ENCODE measurements at places on chromosomes 4 and X.

DNA sequence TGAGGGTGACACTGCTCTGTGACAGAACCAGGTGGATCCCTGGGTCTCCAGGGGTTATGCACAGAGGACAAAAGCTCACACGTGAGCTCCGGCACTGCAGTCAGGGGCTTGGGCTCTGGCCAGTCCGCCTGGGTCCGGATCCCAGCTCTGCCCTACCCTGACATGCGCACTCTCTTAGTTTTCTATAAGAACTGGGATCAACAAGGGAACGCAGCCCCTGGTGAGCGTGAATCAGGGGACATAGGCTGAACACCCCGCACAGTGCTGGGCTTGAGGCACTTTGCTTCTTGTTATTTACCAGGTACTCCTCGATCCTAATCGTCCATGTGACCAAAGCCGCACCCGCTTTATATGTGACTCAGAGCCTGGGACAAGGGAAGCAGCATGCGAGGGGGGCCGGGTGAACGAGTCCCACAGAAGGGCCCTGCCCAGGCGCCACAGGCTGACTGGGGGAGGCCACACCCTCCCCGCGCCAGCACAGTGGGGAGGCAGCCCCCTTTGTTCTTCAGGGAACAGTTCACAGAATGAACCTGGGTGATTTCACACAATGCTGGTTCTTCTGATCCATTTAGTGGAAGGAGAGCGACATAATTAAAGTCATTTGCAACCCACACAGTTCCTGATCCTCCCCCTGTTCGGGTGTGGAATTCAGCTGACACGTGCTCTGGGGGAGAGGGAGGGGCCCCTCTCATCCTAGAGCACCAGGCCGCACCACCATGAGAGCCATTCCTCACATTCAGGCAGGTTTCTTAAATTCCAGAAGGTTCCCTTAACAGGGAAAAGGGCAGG lies 55.5 kb downstream of the WFS1 start:
- DNase-seq: no peak

GRCh38 chr4:101262683-101263082 lies 84.6 kb downstream of the PPP3CA start:
- no peak for DNase-seq

DNA sequence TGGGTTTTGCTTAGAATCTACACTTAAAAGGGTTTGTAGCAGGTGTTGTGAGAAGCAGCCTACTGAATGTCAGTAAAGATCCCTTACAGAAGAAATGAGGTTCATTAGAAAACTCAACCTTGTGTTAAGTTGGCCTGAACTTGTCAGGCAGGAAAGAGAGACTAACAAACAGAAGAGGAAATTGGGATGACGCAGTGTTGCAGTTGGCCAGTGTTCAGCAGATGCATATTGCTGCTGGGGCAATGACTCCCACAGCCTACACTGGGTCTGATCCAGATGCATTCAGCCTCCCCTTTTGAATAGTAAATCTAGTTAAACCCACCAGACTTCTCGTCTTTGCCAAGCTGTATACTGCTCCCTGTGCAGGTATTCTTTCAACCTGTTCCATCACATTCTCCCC lies 409.4 kb downstream of the UBE2NL start:
- DNase-seq: no peak

DNA sequence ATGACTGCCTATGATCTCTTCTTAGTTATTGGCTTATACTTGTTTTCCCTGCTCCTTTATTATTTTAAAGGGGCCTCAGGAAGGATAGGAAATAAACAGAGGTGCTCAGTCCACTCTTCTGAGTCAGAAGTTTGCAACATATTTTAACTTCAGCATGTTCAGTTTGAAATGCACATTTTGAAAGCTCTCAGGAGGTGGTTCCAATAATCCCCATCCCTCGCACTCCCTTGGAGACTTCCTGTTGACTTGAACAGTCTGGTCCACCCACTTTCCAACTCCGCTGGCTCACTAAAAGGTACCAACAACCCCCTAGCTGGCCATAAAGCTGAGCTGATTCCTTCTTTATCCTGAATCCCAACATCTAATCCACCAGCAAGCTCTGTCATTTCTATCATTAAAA lies 78.3 kb upstream of the DUSP21 start:
- no peak for DNase-seq

DNA sequence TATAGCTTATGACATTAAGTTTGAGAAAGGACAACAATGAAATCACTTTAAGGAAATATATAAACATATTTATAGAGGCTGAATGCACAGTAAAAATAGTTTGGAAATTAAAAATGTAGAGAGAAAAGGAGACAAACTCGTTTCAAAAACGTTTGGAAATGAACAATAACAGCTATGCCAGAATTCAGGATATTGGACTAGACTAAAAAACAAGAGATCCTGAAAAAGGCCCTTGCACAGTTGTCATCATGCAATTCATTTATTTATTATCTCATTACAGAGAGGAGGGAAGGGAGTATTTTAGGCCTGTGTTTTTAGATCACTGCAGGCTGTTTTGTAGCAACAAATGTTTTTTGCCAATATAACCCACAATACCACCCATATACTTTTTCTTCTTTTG lies 527.2 kb downstream of the ADGRL3 start:
- DNase-seq: no peak

DNA sequence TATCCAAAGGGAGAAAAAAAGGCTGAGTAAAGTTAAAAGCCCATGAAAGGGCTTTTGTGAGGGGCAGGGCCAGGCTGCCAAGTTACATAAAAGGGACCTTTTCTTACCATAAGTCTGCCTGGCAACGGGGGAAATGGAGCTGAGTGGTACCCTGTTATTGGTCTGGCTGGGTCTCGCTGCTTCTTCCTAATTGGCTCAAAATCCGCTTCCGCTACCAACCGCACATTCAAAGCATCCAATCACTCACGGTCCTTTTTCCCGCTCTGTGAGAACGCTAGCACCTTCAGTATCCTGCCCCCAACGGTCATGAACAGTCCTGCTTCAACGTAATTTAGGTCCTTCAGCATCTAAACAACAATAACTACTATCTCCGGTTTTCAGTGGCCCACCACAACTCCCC lies 611 bp downstream of the TEX11 start:
- DNase-seq: no peak

DNA sequence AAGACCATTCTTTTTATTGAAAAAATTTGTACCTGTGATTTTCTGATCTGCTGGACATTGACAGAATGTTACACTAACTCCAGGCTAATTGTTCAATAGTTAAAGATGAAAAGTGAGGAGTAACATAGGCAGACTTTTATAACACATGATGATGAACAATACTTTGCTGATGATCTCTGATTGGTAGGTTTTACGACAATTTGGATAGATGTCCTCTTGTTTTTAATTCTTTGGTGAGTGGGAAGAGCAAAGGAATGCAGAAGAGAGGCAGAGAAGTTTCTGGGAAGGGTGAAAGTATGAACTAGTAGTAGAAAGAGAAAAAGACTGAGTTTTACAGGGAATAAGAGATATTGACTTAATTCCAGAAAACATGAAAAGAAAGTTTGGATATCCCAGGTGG lies 267.3 kb upstream of the HAND2 start:
- DNase-seq: no peak

DNA sequence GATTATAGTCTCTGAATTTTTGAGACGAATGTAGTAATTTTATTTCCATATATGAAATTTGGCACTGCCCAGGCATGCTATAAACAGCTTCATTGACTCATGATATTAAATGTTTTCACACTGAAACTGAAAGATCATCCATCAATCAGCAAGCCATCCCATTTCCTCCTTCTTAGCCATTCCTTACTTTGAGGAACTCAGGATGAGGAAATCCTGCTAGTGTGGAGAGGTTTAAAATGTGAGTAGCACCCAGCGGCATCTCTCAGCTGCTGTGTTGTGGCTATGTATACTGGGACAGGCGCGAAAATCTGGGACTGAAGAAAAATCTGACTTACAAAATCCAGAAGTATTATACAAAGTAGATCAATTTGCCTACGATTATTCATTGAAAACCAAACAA lies 52.1 kb downstream of the PTCHD1 start:
- no peak for DNase-seq

DNA sequence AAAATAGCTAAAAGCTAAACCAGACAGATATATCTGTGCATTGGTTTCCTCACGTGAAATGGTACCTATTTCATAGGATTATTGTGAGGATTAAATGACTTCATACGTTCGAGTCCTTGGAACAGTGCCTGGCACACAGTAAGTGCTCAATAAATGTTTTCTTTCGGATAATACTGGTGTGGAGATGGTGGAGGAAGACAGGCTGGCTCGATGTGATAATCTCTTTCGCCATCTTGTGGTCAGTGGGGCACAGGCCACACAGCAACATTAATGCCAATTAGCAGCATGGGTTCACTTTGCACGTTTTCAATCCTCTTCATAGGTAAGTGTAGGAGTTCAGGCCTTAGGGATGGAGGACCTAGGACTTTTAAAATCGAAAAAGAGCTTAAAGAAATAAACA lies 9.3 kb downstream of the PAGE4 start:
- no peak for DNase-seq

- no peak for DNase-seq
These were observed 835.6 kb upstream of the SLIT2 start for GRCh38 chr4:19416146-19416545.

- no peak for DNase-seq
These were observed 47.7 kb downstream of the FGFRL1 start for GRCh38 chr4:1058997-1059665.

DNA sequence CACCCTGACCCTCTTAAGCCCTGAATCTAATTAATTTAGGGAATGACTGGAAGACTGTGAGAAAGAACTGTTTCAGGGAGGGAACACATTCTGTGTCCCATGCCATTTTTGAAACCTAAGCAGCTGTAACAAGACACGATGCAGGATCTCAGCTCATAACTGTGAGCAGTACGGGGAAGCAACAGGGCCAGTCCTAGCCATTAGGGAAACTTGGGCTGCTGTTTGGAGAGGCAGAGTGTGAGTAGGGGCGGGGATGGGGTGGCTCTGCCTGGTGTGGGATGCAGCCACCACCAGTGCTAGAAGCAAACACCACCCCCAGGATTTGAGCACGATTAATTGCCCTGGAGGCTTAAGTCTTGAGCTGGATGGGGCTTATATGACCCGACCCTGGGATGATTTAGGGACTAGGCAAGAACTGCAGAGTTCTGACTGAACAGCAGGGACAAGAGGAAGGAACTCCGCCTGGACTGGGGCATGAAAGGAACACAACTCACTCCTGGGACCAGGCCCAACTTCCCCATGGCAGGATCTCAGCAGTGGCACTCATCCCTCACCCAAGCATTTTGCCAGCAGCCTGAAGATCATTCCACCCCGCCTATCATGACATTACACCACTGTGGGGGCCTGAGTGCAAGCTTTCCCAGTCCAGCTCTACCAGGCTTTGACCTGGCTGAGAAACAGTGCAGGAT lies 43.1 kb downstream of the ATRX start:
- no peak for DNase-seq

DNA sequence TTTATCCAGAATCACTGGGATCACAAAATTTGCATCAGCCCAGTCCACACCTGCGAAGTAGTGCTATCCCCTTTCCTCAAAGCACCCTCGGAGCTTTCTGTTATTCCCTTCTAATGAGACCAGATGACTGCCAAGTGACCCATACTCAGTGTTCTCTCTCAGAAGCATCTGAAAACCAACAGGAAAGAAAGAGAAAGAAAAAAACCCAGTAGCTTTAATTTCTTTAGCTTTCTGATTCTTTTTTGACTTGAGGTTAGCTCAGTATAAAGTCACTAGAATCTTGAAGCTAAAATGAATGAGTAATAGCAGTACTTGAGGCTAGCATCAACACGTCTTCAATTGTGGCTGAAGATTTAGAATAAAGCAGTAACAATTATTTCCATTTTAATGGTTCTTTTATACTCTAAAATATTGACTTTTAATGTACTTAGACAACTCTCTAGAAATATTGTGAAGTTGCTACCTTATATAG lies 124.4 kb downstream of the ANK2 start:
- no peak for DNase-seq

DNA sequence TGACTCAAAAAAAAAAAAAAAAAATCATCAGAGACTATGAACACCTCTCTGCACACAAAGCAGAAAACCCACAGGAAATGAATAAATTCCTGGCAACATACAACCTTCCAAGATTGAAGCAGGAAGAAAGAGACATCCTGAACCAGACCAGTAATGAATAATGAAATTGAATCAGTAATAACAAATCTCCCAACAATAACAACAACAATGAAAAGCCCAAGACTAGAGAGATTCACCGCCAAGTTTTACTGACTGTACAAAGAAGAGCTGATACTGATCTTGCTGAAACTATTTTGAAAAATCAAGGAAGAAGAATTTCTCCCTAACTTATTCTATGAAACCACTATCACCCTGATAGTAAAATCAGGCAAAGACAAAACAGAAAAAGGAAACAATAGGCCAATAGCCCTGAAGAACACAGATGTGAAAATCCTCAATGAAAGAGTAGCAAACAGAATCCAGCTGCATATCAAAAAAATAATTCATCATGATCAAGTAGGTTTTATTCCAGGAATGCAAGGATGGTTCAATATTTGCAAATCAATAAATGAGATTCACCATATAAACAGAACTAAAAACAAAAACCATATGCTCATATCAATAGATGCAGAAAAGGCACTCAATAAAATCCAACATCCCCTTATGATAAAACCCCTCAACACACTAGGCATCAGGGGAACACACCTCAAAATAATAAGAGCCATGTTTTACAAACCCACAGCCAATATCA lies 31.0 kb upstream of the PLK4 start:
- no peak for DNase-seq

All from activated CD8-positive, alpha-beta memory T cell treated with anti-CD3 and anti-CD28 coated beads for 4 hours (primary cell).